ENCODE measurements at places on chromosomes 13 and 19.

- no peak for DNase-seq
These were observed 14.2 kb upstream of the TUBGCP3 start for GRCh38 chr13:112602189-112602588.

GRCh38 chr13:38045278-38046048 lies 175.9 kb upstream of the TRPC4 start:
- DNase-seq = no peak

DNA sequence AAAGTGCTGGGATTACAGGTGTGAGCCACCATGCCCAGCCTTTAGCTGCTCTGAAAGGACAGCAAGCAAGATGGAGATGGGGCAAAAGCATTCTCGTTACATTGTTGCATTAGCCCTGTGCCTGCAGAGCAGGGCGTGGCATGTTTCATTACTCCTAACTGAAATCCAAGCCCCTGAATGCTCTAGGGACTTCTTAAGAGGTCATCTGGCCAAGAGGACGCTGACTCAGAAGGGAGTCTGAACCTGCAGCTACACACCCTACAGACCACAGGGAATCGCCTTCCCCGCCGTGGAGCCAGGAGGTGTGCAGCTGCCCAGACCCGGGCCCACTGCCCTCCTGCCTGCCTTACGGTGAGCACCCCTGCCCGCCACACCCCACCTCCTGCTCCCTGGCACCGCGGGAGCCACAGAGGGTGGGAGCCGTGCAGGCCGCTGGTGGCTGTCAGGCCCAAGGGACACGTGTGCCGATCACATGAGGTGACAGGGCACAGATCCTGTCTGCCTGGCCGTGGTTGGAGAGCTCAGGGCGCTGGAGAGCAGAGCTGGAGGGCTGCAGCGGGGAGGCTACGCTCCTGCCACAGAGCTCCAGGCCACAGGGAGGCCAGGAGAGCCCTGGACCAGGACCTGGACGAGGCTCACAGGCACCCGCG lies 27.2 kb downstream of the ADPRHL1 start:
- no peak for DNase-seq

DNA sequence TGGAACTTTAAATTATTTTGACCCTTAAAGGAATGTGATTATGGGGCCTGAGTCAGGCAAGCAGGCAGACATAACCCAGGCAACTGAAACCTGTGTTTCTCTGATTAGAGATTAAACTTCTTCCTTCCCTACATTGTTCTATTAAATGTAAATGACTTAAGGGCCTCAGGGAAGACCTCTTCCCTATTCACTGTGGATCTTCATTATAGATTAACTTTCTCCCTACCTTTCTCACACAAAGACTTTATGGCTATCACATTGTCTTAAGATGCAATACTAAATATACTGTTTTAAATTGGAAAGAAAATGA lies 8.8 kb upstream of the METTL21C start:
- no peak for DNase-seq

DNA sequence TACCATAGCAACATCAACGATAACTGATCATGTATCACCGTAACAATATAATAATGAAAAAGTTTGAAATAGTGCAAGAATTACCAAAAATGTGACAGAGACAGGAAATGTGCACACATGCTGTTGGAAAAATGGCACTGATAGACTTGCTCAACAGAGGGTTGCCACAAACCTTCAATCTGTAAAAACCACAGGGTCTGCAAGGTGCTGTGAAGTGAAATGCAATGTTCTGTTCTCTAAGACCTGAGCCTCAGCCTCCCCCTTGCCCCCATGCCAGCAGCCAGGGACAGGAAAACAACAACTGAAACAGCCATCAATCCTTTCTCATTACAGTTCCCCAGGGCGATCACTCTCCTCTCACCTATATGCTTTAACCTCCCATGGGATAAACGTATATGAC lies 88.4 kb downstream of the USP12 start:
- DNase-seq = no peak

DNA sequence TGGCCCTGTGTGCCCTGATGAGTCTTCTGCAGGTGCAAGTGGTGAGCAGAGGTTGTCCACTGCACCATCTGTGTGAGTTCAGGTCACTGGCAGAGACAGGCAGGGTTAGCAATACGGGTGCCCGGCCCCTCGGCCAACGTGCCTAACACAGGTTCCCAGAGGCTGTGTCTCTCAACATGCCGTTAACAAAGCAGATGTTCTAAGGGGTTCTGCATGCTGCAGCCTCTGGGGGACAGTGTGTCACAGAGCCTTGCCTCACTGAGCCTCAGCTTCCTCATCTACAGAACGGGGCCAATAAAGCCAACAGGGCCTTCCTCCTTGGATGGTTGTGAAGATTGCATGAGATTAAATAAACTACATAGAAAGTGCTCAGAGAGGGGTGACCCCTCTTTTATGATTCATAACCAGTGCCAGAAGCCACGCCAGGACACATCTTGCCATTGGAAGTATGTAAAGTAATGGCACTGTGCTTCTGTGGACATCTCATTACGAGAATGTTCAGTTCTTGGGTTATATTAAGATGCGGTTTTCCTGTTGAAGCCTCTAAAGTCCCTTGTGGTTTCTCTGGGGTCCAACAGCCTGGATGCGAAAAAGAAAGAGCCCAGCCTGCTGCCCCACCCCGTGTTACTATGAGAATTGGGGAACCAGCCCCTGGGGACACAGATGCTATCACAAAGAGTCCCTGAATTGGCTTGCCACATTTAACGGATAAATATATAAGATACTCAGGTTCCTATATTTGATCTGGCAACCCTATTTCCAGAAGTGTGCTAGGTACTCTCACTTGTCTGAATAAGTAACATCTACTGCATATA lies 11.2 kb upstream of the ARHGEF18 start:
- no peak for DNase-seq

DNA sequence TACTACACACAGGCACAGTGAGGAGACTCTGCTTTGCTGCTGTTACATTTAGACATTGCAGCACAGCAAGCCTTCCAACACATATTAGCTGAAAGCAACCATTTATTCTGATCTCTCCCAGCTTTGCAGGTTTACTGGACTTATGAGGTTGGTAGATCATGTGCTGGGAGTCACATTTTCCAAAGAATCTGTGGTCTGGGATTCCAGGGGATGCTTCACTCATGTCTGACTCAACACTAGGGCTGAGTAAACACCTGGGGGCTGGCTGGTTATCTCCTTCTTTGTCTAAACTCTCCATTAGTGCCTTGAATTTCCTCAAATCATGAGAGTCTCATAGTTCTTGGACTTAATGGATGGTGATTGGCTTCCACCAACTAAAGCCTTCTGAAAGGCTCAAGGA lies 5.4 kb upstream of the LGALS13 start:
- DNase-seq = no peak

All from brain pericyte (primary cell).